T47D (cell line): ENCODE measurements at places on chromosomes 3 and 15.

GRCh38 chr3:117928836-117929235, 1105.8 kb downstream of the IGSF11 start:
- no peak for DNase-seq

- no peak for DNase-seq
These were observed 116.1 kb downstream of the PCCB start for GRCh38 chr3:136366289-136366688.

- no peak for DNase-seq
These were observed 145.6 kb downstream of the TCF12 start for GRCh38 chr15:57064033-57064432.

- DNase-seq = no peak
These were observed 80.9 kb downstream of the DHX36 start for GRCh38 chr3:154243353-154243752.

DNA sequence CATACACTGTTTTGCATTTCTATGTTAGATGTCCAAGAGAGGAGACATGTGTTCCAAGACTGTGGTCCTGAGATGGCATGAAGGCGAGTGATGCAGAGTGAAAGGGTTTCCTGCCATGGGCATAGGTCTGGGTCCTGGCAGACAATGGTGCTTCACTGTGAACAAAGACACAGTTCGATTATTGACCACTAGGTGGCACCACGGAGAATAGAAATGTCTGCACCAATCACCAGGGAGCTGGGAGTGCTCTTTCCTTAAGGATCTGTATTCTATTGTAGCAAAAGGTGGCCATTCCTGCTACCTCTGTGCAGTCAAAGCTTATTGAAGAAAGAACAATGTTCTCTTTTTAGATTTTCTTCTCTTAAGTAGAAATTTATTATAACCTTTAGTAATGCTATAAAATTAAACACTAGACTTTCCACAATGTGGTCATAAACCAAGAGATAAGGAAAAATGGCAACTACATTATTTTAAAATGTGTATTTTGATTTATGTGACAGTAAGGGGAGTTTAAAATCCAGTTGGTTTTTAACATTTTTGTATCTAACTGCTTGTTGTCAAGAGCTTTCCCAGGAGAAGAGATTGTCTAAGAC, 88.7 kb downstream of the GABRG3 start:
- DNase-seq = peak; percentile 16

GRCh38 chr3:156059950-156060501, 60.4 kb upstream of the KCNAB1 start:
- no peak for DNase-seq

DNA sequence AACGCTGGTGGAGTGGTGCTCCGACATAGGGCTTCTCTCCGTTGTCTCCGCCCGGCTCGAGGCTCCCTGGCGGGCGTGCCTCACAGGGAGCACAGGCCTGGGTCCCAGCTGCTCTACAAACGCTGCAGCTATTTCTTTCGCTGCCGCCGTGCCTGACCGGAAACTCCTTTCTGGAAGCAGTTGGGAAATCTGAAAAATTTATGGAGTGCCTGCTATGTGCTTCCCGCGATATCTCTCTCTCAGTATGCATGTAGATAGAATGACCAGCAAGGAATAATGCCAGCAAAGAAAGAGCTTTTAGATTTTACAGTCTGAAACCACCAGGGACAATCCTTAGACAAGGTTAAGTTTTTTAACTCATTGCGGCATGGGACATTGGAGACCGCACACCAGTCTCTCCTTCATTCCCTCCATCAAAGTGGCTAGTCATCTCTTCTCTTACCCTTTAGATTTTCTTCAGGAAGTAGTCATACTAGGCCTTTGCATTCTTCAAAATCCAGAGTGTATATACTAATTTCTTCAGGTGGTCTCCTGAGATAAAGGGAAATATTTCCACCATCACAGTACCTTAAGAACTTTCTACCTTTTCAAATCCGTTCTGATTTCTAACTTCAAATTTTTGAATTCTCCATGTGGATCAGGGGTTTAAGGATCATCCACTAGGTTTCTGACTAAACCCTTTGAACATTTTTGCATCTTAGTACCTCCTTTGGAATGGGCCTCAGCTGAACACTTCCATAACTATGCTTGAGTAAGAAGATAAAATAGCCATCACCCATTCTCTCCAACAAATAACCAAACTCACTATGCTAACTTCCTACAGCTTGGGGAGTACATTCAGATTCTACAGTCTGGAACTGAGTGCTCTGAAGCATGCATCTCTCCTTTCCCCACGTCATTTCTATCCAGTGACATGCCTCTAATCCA, 1.1 kb upstream of the NPHP3 start:
- no peak for DNase-seq

GRCh38 chr15:34292621-34293020, 45.0 kb downstream of the SLC12A6 start:
- no peak for DNase-seq

DNA sequence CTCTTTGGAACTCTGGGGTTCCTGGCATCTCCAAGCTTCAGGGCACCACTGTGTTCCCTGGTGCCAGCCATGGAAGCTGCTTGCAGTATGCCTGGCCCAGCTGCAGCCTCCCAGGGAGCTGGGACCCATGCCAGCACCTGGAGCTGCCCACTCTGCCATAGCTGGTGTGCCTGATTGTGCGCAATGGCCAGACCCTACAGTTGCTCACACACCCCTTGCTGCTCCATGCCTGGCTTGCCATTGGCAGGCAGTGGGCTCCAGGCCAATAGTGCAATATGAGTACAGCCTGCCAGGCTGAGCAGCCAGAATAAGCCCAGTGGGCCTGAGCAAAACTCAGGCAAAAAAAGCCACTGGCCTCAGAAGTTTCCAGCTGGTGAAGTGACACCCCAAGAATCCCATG, 43.8 kb upstream of the LRRFIP2 start:
- no peak for DNase-seq

DNA sequence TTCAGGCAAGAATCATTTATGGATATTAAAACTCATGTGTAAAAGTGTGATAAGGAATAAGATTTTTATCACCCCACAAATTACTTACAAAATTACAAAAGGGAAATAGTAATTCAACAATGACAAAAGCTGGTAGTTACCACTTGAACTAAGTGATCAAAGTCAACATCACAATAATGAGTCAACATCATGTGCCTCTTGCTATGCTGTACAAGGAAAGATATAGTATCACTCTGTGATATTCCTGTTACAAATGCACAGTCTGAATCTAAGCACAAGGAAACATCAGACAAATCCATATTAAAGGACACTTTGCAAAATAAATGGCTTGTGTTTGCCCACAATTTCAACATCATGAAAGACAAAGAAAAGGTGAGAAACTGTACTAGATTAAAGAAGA, 90.5 kb upstream of the PLCL2 start:
- no peak for DNase-seq

DNA sequence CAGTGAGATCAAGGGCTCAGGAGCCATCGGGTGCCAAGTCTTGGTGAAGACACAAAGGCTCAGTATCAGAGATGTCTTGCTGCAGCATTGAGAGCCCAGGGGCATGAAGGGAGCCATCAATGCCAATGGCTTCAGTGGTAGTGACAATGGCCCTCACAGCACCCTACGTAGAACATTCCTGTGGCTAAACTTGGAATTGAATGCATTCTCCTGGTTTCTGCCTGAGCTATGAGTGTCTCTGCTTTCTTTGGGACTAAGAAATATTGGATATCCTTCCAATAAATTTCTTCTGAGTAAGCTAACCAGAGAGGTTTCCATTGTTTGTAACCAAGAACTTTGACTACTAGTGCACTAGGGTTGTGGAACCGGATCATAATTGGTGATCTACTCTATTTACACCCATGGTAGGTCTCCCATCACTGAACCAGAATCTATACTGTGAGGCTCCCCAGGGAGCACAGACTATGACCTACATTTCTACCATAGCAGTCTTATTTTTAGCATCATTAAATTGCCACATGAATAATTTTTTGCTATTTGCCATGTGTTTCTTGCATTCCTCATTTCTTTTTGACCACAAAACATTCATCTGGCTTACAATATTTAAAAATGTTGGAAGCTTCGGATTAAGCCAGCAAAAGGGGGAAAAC, 31.6 kb upstream of the PDZRN3 start:
- DNase-seq = no peak

- DNase-seq = no peak
These were observed 54.8 kb upstream of the PIK3R4 start for GRCh38 chr3:130801473-130801872.

DNA sequence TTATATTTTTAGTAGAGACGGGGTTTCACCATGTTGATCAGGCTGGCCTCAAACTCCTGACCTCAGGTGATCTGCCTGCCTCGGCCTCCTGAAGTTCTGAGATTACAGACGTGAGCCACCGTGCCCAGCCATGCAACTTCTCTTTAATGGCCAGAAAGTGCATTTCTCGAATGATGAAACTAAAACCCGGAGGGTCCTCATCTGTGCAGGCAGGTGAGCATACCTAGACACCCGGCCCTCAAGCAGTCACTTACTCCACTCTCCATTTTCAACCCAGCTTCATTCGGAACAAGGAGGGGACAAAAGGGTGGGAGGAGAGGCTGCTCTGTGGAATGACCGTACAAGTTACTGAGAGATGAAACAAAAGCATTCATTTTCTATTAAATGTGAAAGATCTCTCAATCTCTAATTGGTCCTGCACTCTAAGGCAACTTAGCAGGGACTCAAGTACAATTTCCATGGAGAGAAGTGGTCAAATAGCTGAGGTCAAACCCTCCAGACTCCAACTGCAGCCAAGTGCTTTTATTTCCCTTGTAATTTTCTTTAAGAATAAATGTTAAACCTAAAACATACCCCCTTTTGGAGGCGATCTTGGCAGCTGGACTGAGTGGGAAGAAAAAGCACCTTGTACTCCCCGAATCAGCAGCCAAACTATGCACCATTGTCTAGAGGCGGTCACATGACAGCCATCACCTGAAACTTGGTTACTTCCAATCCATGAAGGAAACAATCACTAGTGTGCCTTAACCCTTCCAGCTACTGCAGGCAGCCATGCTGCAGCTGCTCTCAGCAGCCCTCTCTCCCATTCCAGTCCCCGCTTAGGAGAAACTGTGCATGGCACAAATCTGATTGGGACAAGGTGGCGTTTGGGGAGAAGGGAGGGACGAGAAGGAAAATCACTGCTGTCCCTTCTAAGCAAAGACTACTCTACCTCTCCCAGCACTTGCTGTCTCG, 62.2 kb downstream of the VGLL4 start:
- no peak for DNase-seq

- DNase-seq = no peak
These were observed 26.3 kb upstream of the PRR23E start for GRCh38 chr3:127166501-127167065.

- no peak for DNase-seq
These were observed 670 bp upstream of the ATP13A3 start for GRCh38 chr3:194487289-194488054.

- DNase-seq = peak; percentile 3
These were observed 14.6 kb downstream of the SPINK8 start for GRCh38 chr3:48318713-48319468.

- DNase-seq = no peak
These were observed 5.5 kb downstream of the FAM81A start for GRCh38 chr15:59443341-59444072.

GRCh38 chr3:99212969-99213368, 311.5 kb upstream of the DCBLD2 start:
- no peak for DNase-seq

DNA sequence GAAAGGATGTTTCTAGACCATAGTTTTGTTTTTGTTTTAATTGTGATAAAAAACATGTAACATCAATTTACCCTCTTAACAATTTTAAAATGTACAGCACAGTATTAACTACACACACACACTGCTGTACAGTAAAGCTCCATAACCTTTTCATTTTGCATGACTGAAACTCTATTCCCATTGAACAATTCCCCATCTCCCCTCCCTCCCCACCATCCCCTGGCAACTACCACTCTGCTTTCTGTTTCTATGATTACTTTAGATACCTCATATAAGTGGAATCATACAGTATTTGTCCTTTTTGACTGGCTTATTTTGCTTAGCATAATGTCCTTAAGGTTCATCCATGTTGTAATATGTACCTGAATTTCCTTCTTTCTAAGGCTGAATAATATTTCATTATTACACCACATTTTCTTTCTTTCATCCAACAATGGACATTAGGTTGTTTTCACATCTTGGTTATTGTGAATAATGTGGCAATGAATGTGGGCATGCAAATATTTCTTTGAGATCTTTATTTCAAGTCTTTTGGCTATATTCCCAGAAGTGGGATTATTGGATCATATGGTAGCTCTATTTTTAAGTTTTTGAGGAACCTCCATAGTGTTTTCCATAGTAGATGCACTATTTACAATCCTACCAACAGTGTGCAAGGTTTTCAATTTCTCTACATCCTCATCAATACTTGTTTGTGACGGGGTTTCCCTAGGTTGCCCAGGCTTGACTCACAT, 10.7 kb downstream of the CHST14 start:
- DNase-seq = no peak

DNA sequence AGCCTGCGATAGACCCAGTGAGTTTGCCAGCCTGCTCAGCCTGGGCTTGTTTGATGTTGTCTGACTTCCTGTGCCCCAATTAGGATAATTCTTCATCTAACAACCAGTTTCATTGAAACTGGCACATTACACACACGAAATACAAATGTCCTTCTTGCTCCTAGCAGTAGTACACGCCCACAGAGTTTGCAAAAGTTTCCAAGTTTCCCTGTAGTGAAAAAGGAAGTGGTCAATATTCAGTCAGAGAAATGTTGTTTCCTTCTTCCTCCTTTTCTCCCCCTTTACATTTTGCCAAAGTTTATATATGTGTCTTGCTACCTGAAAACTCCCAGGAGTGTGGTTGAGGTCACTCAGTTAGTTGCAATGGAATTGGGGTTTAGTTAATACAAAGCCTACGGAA, 58.4 kb upstream of the LRTM1 start:
- no peak for DNase-seq

DNA sequence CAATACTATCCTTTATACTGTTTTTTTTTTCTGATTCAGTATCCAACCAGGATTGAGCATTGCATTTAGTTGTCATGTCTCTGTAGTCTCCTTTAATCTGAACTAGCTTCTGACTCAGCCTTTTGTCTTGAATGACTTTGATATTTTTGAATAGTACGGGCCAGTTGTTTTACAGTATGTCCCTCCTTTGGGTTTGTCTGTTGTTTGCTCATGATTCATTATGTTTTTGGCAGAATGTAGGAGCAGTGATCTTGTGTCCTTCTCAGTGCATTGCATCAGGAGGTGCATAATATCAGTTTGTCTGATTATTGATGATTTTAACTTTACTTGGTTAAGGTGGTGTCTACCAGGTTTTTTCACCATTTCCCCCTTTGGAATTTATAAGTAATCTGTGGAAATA, 20.5 kb downstream of the EXOG start:
- DNase-seq = no peak

DNA sequence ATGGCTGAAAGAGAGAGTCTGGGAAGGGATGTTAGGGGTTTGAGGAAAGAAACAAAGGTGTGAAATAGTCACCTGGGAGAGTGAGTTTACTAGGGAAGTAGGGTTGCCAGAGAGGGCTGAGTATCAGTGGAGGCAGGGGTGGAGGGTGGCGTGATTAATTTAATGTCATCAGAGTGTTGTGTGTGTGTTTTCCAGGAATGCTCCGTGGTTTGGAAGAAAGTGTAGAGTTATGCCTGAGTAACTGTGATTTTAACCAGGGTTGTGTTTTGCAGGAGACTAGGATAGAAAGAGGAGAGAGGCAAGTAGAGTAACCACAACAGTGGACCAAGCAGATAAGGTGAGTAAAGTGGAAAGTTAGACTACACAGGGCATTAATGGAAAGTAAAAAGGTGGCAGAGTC, 27.2 kb downstream of the PLD1 start:
- no peak for DNase-seq

GRCh38 chr3:57727106-57727505, 29.0 kb upstream of the SLMAP start:
- no peak for DNase-seq
